ENCODE measurements at places on chromosomes 2 and 18.

- DNase-seq = no peak
These were observed 10.4 kb downstream of the HS6ST1 start for GRCh38 chr2:128308284-128308731.

- no peak for DNase-seq
These were observed 1.2 kb downstream of the SEMA4C start for GRCh38 chr2:96868555-96869280.

DNA sequence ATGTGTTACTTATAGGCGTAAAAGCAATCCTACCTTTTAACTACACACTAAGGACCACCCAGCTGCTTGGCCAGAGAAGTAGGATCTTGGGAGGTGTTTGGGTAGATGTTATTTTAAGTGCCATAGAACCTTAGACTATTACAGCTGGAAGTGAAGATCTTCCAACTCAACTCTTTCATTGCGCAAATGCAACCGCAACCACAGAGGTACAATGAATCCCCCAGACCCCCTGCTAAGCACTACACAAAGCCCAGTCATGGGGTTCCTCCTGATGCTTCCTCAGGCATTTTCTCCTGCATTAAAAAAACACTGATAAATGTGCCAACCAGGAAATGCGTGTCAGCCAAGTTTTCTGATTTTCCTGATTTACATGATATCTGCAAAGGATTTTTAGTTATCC lies 246.0 kb downstream of the LRRTM1 start:
- DNase-seq = no peak

DNA sequence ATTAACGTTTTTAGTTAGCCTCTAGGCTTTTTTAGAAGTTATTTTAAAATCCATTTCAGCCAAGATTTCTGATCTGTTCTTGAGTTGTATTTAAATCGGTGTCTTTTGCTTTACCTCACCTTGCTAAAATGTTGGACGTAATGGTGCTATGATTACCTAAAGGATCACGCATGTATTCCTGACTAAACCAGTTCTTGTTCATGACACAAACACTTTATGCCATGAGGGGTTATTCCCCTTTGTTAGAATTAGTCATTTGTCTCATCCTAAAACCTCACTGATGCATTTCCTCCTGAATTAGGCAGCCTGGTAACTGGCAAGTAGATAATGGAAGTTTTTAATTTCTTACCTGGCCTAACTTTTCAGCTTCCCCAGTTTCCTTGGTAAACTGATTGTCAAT lies 185.4 kb upstream of the TANK start:
- no peak for DNase-seq

- no peak for DNase-seq
These were observed 13.8 kb downstream of the HJURP start for GRCh38 chr2:233840520-233840919.

DNA sequence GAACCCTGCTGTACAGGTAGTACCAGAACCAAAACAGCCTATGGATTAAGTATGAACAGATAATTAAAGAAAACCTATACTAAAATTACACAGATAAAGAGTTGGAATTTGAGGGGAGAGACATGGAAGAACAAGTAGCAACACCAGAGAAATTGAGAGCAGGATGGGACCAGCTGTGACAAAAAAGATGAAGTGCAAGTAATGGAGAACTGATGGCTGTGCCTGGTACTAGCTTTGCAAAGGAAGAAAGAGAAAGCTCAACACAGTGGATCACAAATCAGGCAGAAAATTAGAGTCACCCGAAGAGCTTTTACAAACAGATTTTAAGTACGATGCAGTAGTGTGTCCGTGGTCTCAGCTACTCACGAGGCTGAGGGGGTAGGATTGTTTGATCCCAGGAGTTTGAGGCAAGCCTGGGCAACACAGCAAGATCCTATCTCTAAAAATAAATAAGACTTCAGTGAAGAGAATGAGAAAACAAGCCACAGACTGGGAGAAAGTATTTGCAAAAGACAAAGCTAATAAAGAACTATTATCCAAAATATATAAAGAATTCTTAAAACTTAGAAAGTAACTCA lies 46.5 kb downstream of the CUL3 start:
- no peak for DNase-seq

DNA sequence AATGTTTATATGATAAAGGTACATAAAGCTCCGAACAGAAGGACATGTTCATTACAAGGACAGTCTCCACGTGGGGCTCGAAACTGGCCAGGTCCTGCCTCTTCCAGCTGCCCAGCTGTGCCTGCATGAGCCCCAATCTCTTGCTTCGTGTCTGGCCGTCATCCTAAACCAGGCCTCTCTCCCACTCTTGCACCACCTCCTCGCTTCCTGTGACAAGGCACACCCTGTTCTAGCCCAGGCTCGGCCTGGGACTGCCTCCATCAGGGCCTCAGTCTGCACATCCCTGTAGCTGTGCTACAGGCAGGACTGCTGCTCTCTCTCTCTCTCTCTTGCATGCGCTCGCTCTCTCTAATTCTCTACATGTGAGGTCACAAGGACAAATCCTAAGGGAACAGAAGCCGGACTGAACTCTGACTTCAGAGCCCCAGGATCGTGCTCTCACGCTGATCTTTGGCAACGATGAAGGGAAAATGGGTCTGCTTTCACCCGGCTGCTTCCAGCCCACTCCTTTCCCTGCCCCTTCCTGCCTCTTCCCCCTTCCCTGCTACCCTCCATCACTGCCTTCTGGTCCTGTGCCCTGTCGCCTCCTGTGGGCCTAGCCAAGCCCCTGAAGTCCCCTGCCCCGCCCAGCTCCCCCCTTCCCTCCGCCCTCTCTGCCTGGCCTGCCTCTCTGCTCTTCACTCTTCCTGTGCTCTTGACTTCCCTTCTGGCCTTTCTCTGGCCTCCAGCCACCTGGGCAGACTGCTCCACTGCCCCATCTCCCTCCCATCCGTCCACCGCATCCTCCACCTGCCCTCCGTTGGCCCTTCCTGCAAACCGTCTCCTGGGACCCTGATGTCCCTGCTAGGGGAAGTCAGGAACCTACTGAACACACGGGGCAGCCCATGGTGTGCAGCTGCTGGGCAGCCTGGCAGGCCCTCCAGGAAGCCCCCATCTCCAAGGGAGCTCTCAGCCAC lies 7.8 kb upstream of the GPR55 start:
- no peak for DNase-seq

GRCh38 chr2:21627938-21628337 lies 504.2 kb downstream of the TDRD15 start:
- no peak for DNase-seq

DNA sequence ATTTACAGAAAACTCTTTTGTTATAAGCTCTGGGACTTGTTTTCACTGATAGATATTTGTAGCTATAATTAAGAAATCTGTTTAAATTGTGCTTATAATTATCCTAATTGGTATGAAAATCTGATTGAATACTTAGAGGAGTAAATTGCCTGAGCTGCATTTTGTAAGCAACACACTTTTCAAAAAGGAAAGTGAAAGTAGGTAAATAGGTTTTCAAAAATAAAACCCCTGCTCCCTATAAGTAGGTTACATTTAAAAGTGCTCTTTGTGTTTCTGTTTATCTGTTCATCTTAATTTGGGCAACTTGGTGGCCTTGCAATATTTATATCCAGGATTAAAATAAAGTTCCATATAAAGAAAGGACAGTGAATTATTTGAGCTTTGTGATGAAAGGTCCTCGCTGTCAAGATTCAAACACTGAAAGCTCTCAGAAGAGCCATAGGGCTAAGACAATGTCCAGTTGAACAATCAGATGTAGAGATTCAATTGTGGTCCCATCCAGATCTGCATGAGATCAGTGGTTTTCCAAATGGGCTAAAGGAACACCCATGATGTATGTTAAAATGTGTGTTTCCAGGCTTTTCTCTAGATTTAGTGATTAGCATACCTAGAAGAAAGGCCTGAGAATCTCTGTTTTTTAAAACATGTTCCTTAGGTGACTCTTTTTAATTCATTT lies 371.6 kb downstream of the RPRM start:
- DNase-seq = no peak

- DNase-seq = no peak
These were observed 1431.7 kb upstream of the ACVR2A start for GRCh38 chr2:146413086-146413610.

Measured in LNCaP clone FGC (cell line).